Brain (organoid and tissue), 16 donors: ENCODE measurements at places on chromosomes 6 and 20.

- DNase-seq, result no peak
Measured at GRCh38 chr20:10007747-10008146, 27.0 kb upstream of the ANKEF1 start.

GRCh38 chr6:144909753-144910285 is 624.7 kb downstream of the UTRN start:
- no peak for DNase-seq

- no peak for DNase-seq
Measured at GRCh38 chr6:99661870-99662269, 55.2 kb downstream of the PRDM13 start.

DNA sequence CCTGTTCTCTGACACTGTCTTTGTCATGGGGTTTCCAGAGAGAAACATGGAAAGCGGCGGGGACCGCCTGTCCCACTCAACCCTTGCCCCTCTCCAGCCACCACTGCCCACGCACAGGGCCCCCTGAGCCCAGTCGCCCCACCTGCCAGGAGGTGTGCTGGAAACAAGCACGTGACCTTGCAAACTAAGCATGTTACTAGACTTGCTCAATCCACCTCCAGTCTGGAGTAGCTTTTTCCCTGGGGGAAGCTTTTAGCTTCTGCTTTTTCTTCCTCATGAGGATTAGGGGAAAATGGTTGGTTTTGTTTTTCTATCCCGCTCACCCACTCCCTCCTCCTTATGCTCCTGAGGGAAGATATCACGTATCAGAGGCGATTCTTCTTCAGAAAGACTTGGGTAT is 105.7 kb downstream of the PLEKHG1 start:
- no peak for DNase-seq

DNA sequence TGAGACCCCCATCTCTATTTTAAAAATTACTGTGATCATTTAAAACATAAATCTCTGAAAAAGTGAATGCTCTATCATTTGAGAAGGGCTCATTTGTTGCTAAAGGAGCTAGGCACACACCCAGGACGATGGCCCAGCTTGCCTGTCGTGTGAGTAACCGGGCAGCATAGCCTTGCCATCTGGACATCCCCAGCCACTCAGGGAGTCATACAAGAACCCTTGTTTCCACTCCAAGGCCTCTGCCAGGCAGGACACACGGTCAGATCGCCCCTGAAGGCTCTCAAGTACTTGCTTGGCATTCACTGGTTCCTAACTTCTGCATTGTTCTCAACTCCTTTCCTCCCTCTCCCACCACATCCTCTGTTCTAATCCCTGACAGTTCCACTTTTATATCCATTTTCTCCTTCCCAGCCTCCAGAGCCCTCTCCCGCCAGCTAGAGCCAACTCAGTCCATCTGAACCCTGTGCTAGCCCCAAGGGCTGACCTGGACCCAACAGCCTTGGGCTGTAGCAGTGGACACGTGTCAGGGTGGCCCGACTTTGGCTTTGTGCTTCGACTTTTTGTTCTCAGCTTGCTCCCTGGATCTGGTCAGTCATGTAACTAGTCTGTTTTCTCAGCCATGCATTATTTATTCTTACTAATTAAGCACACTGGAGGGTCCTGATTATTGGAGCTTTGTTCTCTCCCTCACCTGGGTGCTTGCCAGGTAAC is 15.7 kb upstream of the EZR start:
- DNase-seq, result no peak

- DNase-seq, result no peak
Measured at GRCh38 chr6:41420186-41420585, 84.8 kb downstream of the NCR2 start.

DNA sequence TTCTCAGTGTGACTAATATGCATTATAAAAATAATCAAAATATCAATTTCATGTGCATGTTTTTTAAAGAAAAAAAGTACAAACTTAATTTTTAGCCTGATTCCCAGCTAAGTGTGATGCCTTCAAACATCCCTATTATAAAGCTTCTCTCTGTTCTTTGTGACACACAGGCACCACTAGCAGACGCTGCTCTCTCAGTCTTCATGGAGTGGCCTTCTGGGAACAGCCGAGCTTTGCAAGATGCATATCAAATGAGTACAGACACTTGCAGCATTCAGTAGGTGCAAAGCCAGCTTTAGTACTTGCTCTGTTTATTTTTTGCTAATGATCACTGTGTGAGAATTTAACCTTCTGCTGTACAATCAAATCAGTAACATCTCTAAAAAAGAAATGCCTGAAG is 340.0 kb downstream of the ADGRB3 start:
- DNase-seq, result peak; percentile 90

- DNase-seq, result no peak
Measured at GRCh38 chr6:111447051-111447450, 36.0 kb downstream of the REV3L start.

- no peak for DNase-seq
Measured at GRCh38 chr6:31967926-31968320, 4.0 kb downstream of the DXO start.

- DNase-seq, result peak; percentile 91
Measured at GRCh38 chr6:52502306-52503029, 74.4 kb downstream of the TRAM2 start.
